AG10803 (cell line): ENCODE measurements at places on chromosomes 6 and 20.
A peak's percentile ranks its signal among the peaks of the same experiment; 100 is the strongest.

GRCh38 chr6:137536104-137536773 lies 42.0 kb upstream of the OLIG3 start:
- DNase-seq, result no peak

DNA sequence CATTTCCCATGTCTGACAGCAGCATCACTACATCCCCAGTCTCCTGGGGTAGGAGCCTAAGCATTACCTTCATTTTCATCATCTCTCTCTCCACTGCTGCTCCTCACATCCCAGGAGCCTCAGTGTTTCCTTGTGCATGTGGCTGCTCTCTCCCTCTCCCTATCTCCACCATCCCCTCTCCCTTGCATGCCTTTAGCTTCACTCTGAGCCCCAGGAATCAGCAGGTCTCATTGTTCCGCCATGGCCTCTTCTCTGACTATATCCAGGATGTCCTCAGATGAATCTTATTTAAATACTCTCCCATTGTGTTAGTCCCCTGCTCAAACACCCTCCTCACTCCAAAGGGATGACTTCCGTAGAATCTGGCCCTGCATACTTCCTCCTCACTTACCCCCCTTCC lies 79.4 kb downstream of the FAXC start:
- DNase-seq, result no peak

- no peak for DNase-seq
Measured at GRCh38 chr6:40794586-40794985, 207.4 kb upstream of the LRFN2 start.

- DNase-seq, result no peak
Measured at GRCh38 chr20:45892828-45893500, 1.8 kb downstream of the CTSA start.

GRCh38 chr6:123575188-123575587 lies 61.6 kb downstream of the TRDN start:
- no peak for DNase-seq

- no peak for DNase-seq
Measured at GRCh38 chr20:9928281-9928737, 89.4 kb upstream of the PAK5 start.

DNA sequence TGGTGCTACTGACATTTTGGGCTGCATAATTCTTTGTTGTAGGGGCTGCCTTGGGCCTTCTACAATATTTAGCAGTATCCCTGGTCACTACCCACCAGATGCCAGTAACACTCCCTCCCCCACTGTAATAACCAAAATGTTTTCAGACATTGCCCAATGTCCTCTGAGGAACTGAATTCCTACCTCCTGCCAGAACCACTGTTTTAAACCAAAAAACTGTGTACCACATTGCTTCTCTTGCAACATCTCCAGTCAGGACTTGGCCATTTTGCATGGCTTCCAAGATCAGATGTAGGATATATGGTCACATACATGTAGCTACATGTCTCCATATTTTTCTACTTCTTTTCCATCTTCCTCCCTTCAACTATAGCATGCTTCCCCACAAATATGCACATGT lies 97.4 kb upstream of the IFNGR1 start:
- peak; percentile 9 for DNase-seq

DNA sequence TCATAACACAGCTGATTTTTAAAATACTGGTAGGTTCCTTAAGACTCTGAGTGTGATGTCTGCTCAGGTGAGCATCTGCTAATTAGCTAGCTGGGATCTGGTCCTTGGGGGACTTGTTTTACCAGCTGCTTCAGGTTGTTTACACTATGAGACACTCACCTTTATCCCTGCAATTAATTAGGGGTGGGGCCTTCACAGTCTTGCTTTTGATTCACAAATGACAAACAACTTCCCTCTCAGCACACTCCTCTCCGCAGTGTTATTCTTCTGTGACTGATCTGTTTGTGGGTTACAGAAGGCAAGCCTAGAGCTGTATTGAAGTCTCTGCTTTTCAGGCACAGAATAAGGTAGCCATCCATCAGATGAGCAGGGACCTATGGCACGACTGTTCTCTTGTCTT lies 62.0 kb upstream of the CD83 start:
- DNase-seq, result no peak

GRCh38 chr6:42704937-42705374 lies 17.4 kb downstream of the PRPH2 start:
- DNase-seq, result no peak

GRCh38 chr6:11814819-11815218 lies 36.2 kb upstream of the ADTRP start:
- no peak for DNase-seq

DNA sequence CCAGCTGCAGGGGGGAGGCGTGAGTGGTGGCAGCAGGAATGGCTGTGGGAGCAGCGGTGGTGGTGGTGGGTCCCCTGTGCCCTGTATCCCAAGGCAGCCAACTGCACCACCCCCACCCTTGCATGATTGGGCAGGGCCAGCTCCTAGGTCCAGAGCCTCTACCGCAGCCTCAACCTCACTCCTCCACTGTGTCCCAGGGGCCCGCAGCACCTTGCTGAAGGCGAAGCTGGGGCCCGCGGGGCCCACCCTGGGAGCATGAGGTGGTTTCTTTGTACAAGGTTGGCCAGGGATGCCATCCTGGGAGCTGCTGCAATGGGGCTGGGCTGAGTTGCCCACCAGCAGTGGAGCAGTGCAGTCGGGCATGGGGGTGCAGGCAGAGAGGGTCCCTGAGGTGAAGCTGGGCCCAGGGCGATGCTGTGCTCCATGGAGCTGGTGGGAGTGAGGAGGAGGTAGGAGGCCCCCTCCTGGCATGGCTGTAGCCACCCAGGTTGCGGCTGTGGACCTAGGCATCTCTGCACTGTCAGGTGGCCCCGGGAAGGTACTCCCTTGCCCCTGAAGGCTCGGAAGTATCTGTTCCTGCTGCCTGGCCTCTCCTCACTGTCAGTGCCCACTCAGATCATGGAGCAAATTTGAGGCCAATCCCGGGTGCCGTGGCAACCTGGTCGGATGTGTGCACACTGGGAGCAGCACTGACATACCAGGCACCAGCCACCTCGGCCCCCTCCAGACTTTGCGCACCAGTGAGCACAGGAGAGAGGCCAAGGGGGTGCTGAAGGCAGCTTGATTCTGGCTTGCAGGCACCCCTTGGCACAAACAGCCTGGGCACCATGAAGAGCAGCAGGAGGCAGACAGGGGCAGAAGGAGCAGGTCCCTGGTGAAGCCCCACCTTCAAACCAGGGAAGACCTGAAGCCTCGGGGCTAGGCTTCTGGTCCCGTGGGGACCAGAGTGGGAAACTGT lies 60.2 kb upstream of the L3MBTL3 start:
- DNase-seq, result no peak

- peak; percentile 47 for DNase-seq
Measured at GRCh38 chr6:105941621-105942412, 144.3 kb upstream of the PRDM1 start.

- DNase-seq, result no peak
Measured at GRCh38 chr6:169380493-169380892, 126.8 kb upstream of the THBS2 start.

DNA sequence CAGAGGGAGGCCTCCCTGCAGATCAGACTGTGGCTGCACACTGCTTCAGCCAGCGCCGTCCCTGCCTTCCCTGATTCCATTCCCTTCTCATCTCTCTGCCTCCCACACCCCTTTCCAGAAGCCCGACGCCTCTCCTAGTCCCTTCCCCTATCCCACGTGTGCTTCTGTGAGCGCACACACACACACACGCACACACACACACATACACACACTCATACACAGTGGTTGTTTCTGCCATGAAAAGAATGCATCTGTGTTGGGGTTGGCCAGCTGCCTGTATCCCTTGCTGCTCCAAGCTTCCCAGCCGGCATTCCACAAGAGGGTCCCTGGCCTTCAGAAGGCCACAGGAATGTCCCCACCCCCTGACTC lies 51.7 kb downstream of the MOCS1 start:
- DNase-seq, result peak; percentile 99

GRCh38 chr6:81799323-81799722 lies 46.8 kb upstream of the TENT5A start:
- no peak for DNase-seq

GRCh38 chr20:13008761-13009681 lies at the start of gene SPTLC3:
Gene SPTLC3, plus strand, starts transcription at chr20:13008972. Its CDS starts 296 bp downstream, at chr20:13009268.
- peak; percentile 45 for DNase-seq

DNA sequence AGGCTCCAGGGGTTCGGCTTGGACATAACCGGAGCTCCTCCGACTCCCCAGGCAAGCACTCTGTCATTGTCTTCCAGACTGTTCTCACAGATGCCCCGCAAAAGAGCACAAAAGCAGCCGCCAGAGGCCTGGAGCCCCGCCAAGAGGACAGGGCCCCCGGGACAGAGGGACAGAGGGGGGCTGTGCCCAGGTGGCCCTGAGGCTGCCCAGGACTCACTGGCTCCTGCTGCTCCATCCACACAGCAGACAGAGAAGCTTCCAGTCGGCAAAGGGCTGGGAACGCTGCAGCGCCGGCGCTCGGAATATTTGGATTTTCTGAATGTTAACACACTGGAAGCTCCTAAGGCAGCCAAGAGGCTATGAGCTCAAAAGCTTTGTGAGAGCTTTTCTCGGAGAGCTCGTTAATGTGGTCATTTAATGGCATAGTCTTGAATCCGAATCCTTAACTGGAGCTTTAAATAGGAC lies 68.0 kb upstream of the QKI start:
- no peak for DNase-seq

DNA sequence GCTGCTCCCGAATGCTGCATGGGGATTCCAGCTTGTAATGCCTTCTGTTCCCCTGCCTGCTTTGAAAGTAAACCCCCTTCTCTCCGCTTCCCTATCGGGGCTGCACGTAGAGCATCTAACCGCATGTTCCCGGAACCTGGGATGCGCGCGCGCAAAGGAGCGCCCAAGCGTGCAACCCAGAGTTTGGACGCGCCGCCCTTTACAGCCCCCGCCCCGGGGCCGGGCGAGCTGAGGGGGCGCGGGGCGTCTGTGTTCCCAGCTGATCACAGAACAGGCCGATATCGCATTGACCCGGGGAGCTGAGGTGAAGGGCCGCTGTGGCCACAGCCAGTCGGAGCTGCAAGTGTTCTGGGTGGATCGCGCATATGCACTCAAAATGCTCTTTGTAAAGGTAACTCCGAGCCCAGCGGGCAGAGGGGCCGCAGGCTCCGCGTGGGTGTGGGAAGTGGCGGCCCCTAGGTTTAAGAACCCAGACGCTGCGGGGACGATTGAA lies 1.4 kb downstream of the LAMP5 start:
- no peak for DNase-seq

DNA sequence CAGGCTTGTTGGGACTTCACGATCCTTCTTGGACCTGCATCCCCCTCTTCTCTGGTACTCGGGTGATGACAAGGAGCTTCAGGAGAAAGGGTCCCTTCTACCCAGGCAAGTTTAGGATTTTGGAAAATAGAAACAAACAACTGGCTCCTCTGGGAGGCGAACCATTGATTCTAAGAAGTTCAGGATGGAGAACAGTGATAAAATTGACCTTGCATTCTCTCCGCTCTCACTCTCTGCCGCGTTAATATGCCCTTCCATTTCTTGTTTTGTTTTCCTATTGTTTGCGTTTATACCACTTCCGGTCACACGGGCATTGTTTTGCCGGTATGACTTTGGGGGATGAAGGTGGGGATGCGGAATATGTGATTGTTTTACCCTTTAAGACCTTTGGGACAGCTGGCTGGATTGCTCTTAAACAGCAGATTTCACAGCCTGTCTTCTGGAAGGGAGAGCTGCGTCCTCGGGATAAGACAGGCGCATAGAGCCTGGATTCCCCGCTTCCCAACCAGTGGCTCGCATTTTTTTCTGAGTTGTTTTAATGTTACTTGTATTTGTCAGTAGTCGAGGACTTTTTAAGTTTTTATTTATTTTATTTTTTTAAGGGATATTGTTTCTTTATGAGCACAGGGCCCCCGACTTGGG lies 144.3 kb upstream of the ZNF184 start:
- DNase-seq, result peak; percentile 18

DNA sequence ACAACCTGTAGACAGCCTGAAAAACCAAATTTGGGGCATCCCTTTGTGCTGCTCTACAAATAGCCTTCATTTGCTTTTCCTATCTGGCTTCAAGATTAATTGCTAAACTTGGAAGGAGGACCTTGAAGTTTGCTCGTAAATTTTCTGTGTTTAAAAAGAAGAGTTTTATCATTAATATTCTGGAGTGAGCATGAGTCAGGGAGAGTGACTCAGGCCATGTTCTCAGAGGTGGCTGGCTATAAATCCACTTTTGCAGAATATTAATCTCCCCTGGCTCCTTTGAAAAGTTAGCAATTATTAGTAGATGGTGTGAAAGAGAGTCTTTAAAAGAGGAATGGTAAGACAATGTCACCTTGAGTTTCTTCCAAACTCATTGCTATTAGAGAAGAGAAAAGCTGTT lies 91.0 kb downstream of the ANKEF1 start:
- DNase-seq, result no peak

- DNase-seq, result no peak
Measured at GRCh38 chr20:17720755-17721154, 21.0 kb downstream of the BANF2 start.

GRCh38 chr6:129320892-129321291 lies 389.1 kb downstream of the ARHGAP18 start:
- DNase-seq, result no peak

GRCh38 chr6:97361286-97361685 lies 78.3 kb upstream of the MMS22L start:
- no peak for DNase-seq

- DNase-seq, result peak; percentile 56
Measured at GRCh38 chr6:12656906-12657305, 59.7 kb upstream of the PHACTR1 start.

- DNase-seq, result no peak
Measured at GRCh38 chr20:35062478-35062877, 30.1 kb downstream of the TRPC4AP start.

DNA sequence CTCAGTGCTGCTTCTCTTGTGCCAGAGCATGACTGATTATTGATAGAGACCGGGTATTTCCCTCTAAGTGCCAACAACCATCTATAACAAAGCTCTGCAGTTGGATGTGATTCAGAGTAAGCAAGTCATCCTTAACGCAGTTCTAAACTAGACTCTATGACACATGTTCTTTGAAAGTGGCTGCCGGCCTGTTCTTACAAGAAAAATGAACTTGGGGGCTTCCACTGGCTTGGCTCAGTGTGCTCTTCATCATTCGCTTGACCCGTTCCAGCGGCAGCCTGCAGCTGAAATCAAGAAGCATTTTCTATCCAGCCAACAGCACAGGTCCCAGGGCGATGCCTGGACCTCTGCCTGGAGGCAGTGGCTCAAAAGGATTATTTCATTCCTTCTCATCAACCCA lies 29.8 kb downstream of the GFOD1 start:
- DNase-seq, result no peak

- no peak for DNase-seq
Measured at GRCh38 chr20:47557218-47557617, 55.5 kb downstream of the NCOA3 start.

- DNase-seq, result no peak
Measured at GRCh38 chr20:46226602-46227001, 81.7 kb downstream of the CDH22 start.

GRCh38 chr6:56364431-56364826 lies 117.0 kb upstream of the COL21A1 start:
- DNase-seq, result no peak

- no peak for DNase-seq
Measured at GRCh38 chr6:137590684-137591083, 96.5 kb upstream of the OLIG3 start.
